ENCODE measurements at places on chromosomes 13 and 19. TPM values are rescaled to one million over a fixed set of nuclear protein-coding genes. Genes with fewer than 3 reads are reported as not detected.
A peak's percentile ranks its signal among the peaks of the same experiment; 100 is the strongest.

GRCh38 chr13:23609414-23609760 is 39.2 kb downstream of the TNFRSF19 start:
- DNase-seq = peak; percentile 39

DNA sequence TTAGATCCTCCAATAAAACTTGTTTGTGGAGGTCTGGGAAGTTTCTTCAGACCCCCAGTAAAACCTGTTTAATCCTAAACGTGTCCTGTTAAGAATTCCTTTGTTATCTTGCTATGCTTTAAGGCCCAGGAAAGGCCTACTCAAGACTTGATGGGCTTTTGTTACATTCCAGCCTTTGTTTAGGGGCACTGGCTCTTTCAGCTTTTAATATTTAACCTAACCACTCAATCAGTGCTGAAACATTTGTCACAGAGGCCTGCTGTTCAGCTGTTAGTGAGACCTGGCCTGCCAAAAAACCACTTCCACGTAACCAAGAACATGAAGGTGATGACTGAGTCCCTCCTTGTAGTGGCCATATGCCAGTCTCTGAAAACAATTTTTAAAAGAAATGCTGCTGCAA is 41.7 kb downstream of the PCDH17 start:
- DNase-seq = no peak

DNA sequence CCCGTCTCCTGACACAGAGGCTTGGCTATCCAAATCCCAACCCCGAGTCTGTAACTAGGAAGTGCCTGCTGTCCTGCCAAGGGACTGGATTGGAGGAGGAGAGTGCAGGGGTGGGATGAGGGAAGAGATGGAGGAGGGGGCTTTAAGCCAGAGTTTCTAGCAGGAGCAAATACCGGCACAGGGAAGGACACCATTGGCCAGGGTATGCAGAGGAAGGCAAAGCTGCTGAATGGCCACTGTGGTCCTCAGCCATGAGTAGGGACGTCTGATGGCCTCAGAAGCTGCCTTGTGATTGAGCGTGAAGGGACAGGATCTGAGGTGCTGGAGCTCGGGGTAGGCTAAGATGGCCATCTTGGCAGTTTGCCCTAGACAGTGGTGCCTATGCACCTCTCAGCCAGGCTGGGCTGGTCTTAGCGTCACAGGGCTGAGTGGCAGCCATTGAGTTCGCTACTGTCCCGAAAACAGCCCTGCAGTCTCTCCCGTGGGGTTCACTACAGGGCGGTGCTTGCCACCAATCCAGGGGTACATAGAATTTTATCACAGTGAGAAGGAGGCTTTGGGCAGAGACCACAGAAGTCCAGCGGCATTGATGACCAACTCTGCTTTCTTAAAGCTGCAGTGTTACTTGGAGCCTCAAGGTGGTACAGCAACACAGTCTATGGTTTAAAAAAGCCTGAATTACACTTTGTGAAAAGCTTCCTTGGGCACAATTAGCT is 61.8 kb downstream of the AKAP11 start:
- peak; percentile 5 for DNase-seq

GRCh38 chr19:2532252-2533071 is 56.5 kb downstream of the GADD45B start:
- DNase-seq = peak; percentile 96

- no peak for DNase-seq
These were observed 7.8 kb downstream of the ILF3 start for GRCh38 chr19:10661946-10662345.

Gene MYO1F
- 0.20 TPM for total RNA-seq
